ENCODE measurements at places on chromosomes 5 and 9.

GRCh38 chr9:131119600-131119999 lies 5.8 kb upstream of the NUP214 start:
- DNase-seq: no peak

- DNase-seq: no peak
These were observed 98.4 kb upstream of the NREP start for GRCh38 chr5:111855356-111855755.

- no peak for DNase-seq
These were observed 170.4 kb downstream of the GRIA1 start for GRCh38 chr5:153660919-153661318.

DNA sequence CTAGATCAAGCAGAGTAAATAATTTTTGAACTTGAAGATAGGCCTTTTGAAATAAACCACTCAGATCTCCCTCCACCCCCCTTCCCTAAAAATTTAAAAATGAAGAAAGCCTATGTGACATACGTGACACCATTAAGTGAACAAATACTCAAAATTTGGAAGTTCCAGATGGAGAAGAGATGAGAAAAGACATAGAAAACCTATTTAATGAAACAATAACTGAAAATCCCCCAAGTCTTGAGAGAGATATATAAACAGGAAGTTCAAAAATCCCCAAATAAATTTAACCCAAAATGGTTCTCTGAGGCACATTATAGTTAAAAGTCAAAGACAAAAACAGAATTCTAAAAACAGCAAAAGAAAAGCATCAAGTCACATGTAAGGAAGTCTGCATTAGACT lies 428.6 kb downstream of the PSAT1 start:
- DNase-seq: peak; percentile 80

DNA sequence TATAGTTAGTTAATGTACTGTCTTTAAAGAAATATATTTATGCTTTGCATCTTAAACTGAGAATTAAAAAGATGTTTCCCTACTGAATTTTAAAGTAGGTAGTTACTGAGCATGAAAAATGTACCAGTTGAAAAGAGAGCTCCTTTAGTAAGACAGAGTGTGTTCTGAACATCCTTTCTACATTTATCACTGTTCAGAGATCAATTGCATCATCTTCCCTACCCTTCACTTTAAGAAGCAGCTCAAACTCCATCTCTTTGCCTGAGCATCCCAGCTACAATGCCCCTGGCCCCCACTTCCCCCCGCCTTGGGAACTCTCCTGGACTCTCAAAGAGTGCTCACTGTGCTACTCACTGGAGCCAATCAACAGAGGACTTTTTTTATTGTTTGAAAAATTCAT lies 164.7 kb downstream of the GNAQ start:
- DNase-seq: no peak

DNA sequence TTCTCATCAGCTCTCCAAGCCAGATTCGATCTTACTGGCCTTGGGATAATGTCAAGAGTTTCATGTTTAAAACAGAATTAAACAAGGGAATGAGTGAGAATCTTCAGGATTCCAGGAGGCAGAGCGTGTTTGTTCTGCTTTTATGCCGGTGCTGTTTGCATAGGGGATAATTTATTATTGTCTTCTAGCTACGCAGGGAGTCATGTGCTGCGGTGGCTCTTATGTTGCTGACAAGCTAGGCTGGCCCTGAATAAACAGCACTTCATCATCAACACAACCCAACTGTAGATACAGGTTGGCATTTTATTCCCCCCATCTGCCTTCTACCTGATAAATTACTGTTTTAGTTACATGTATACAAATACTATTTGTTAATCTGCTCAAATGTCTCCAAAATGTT lies 47.1 kb upstream of the PCA3 start:
- no peak for DNase-seq

DNA sequence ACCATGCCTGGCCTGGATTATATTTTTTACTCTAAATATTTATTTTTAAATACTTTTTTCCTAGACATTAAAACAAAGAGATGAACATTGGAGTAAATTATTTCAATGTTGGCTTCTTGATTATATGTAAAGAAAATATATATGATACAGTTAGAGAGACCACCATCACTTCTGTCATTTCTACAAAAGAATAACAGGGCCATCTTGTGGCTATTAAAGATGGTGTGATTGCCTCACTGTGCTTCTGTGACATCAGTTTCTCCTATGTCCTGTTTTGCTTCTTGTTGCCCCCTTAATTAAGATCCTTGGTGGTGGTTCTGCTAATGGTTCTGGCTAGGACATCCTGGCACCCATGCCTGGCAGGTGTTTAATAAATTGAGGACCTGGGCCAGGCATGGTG lies 32.9 kb downstream of the NDFIP1 start:
- no peak for DNase-seq

GRCh38 chr5:78557601-78558000 lies 91.0 kb downstream of the LHFPL2 start:
- DNase-seq: no peak

DNA sequence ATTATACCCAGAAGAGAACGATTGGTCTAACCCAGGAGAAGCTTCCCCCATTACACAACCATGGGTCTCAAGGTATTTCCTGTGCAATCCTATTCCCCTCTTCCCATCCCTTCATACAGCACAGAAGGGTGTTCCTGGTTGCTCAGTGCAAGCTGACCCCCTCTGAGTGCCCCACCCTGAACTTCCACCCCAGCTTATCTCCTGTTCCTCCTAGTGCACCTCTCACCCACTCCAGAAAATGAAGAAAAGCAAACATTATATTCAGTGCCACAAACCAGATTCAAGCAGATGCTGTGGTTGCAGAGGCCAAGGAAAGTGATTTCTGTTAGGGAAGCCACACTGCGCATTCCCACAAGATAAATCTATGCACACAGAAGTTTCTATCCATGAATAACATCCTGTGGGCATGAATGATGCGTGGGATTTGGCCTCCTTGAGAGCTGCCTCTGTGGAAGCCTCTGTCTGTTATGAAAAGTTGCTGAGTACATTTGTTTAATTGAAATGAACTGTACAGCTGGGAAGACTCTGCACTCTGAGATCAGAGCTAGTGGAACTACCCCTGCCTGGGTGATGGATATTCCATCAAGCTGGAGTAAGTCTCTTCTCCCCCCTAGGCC lies 2.2 kb upstream of the OR2S2 start:
- no peak for DNase-seq

DNA sequence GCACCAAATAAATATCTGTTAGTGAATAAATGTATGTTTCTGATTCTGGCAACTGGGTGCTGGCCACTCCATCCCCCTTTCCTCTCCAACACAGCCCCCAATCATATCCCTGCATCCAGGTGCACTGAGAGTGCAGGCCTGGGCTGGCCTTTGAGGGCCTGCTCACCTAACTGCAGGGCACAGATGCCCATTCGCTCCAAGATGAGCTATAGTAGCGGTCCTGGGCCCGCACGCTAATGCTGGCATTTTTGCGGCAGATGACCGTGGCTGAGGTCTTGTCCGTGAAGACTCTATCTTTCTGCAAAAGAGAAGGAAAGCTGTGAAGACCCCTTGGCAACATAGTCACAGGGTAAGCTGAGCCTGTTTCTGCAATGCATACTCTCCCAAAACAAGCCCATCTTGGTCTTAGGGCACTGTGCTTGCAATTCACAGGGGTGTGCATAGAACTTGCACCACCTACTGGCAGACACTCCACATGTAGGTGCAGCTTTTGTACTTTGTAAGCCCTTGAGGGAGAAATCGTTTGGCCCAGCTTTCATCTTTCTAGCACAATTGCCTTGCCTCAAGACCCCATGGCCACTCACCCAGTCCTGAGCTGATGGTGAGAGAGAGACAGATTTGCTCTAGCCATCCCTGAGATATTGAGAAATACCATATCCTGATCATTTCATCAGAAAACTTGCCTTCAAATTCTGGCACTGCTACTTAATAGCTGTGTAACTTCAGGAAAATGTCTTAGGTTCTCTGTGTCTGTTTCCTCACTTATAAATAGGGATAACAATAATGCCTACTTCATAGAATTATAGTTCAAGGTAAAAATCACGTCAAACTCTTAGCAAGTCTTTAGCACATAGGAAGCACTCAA lies 13.5 kb downstream of the IL12B start:
- peak; percentile 55 for DNase-seq

DNA sequence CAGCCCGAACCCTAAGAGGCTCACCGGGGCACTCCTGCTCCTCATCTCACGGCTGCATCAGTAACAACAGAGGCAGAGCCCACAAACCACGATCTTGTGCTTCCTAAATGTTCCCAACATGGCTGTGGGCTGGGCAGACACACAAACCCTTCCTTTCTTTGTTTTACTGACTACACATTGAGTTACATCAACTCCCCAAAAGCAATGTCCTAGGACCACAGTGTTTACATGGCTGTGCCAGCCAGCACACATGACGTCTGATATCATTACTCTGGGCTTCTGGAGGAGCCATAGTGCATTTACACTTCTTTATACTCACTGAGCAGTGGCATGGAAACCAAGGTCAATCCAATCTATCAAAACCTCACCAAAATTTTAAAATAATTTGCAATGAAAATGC lies 101.4 kb downstream of the LHFPL2 start:
- no peak for DNase-seq

GRCh38 chr9:99109522-99109921 lies 4.6 kb downstream of the TGFBR1 start:
- DNase-seq: peak; percentile 86

GRCh38 chr5:157148734-157149615 lies 6.3 kb upstream of the MED7 start:
- DNase-seq: peak; percentile 85

DNA sequence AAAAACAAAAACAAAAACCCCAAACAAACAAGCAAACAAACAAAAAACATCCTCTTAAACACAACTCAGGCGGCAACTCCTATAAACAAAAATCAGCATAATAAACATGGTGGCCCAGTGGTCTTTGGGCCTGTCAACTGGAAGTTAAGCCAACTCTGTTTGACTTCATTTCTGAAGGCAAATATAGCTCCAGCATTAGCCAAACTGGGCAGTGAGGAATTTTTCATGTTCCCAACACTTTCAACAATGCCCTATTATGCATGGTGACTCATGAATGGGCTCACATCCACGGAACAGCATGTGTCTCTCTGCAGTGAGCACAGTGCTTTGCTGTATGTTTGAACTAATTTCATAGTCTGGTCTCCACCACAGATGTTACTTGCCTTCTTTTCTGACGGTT lies 143.9 kb upstream of the STC2 start:
- DNase-seq: no peak

GRCh38 chr5:163916376-163916775 lies 411.0 kb downstream of the MAT2B start:
- DNase-seq: peak; percentile 42

DNA sequence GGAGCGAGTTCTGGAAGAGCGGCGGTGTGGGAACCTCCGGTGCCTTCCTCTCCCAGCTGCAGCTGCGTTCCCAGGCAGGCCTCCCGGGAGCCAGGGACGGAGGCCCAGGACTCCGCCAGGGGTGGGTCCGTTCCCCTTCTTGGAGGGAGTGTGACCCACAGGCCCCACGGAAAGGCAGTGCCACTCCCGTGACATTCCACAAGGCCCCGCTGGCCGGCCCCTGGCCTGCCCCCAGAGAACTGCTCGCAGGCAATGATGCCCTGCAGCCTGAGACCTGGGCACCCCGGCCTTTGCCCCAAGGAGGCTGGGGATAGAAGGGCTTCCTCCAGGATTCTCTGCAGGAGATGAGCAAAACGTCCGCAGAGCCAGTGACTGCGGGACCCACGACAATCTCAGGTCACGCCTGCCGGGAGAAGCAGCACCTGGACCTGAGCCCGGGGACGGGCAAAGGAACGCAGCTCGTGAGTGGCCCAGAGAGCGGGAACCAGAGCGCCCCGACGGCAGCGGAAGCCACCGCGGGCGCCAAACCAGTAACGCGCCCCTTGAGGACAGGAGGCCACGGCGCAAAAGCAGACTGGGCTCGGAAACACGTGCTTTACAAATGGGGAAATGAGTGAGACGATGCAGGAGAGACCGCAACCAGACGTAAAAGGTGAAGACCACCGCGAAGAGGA lies 9.3 kb downstream of the OBP2B start:
- DNase-seq: peak; percentile 19

DNA sequence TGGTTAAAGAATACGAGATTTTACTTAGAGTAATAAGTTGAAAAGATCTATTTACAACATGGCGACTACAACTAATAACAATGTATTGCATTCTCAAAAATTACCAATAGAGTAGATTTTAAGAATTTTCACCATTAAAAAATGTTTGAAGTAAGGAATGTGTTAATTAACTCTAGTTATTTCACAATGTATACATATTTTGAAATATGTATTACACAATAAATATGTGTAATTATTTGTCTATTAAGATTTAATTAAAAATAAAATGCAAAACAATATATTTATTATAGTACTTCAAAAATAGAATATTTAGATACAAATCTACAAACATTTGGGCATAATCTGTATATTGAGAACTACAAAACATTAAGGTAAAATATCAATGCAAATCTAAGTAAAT lies 1326.3 kb upstream of the CDH6 start:
- DNase-seq: no peak

- peak; percentile 13 for DNase-seq
These were observed 207.3 kb downstream of the TMEM38B start for GRCh38 chr9:105901514-105902109.

- no peak for DNase-seq
These were observed 90.5 kb downstream of the ACTL7B start for GRCh38 chr9:108765265-108765664.

DNA sequence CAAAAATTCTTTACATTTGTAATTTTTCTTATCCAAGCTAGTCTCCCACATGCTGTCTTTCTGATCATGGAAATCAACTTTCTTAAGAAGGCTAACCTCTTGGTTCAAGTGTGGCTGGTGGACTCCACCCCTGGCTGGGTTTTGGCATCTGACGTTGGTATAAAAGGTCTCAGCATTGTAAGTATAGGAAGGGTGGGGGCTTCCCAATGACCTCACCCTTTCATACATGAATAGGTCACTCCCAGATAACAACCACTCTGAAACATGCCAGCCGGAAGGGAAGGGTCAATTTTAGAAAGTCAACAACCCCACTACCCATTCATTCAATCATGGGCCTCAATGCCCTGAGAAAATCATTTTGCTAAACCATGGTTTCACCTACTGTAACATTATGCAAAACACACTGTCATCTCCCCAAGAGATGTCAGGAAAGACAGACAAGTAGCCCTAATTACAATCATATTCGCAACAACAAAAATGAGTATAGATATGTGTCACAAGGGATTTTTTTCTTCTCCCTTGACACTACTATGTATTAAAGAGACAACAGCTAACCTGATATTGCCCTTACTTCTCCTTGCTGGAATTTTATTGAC lies 31.9 kb upstream of the PCSK5 start:
- DNase-seq: no peak

DNA sequence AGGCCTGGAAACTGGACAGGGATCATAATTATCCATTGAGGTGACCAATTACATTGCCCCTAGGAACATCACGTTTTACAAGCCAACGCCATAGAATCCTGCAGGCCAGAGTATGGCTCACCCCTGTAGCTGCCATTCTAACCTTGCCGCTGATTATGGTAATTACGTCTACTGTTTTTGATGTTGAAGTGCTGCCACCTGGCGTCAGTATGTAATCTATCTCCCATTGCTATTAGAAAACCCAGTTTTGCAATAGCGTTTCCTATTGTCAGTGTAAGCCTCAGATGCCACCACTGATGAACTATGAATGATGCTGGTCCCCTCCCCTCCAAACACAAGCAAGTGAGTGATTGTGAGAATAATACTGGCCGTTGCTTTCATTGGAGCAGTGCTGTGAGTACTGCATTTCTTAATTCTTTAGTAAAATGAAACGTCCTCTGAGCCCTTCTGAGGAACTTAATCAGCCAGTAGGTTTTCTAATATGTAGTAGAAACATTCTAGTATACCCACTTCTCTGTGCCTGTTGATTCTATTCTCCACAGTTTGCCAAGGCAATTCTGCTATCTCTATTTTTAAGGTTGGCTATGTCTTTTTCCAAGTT lies 100.5 kb upstream of the NMUR2 start:
- DNase-seq: peak; percentile 72

Data from suppressor macrophage treated with lipopolysaccharide for 1 hour (primary cell).